ENCODE measurements at places on chromosomes 7 and 10.

GRCh38 chr7:38746438-38746837, 115.3 kb upstream of the AMPH start:
- DNase-seq: no peak

GRCh38 chr7:157009778-157010587, 480 bp downstream of the MNX1 start:
- DNase-seq: no peak

DNA sequence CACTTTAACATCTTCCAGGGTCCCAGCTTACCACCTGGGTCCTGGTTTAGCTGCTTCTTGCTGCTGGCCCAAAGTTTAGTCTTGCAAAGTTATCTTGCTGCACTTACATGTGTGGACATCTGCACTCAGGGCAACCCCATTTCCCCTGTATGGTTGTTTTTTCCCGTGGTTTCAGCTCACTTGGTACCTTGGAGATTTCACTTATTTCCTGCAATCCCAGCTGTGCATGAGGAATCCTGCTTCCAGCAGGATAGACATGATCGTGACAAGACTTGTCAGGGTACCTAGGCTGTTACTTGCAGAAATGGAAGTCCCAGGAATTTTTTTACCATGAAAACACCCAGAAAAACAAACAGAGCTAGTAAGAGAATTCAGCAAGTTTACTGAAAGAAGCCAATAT, 95.9 kb upstream of the LEP start:
- DNase-seq: no peak

GRCh38 chr10:2476812-2477553, 590.4 kb upstream of the PFKP start:
- no peak for DNase-seq

GRCh38 chr7:36171503-36171902, 18.4 kb downstream of the EEPD1 start:
- no peak for DNase-seq

- no peak for DNase-seq
Measured at GRCh38 chr7:69643708-69644445, 45.6 kb downstream of the AUTS2 start.

All from nephron progenitor cell (in vitro differentiated cells).